ENCODE measurements at places on chromosomes 13 and 19.

GRCh38 chr13:111344471-111345191, 24.2 kb downstream of the TEX29 start:
- no peak for DNase-seq

GRCh38 chr13:60080850-60081249, 82.9 kb downstream of the DIAPH3 start:
- DNase-seq: no peak

- no peak for DNase-seq
These were observed 65.7 kb downstream of the KLF12 start for GRCh38 chr13:74068471-74068870.

- no peak for DNase-seq
These were observed 732 bp upstream of the DCLK1 start for GRCh38 chr13:36131931-36132297.

DNA sequence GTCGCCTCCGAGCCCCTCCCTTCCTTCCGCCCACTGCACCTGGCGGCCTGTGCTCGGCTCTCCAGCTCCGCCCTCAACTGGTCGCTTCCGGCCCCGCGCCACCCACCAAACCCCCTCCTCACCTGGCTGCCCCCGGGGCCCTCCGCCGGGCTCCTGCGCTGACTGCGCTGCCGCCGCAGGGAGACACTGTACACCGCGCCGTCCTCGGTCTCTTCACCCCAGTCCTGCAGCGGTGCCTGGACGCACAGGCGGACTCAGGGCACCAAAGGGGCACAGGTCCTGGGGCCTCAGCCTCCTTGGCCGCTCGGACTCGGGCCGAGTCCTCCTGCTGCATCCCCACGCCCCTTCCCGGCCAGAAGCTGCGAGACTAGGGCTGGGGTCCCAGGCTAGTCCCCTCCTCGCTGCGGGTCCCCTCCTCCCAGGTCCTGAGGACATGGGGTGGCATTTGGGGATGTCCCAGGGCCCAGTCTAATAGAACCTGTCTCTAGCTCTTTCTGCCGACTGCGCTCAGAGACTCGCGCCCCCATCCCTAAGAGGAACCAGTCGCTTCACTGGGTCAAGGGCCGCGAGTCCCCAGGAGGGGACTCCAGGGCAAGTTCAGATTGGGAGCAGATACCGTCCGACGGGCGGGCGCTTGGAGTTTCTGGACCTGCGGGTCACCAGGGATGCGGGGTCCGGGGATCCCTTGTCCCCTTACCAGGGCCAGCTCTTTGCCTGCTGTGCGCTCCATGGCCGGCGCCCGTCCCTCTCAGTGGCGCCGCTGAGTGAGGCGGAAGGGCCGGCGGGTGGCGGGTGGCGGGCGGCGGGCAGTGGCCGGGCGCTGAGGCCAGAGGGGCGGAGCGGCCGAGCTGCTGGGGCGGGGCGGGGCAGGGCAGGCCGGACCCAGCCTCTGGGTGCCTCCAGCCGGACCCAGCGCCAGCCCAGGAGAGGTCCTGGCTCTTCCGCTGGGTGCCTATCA, at the start of gene RGL3:
Gene RGL3 (minus strand): TSS at position 766 of the 958 bp plus-strand sequence. CDS start 36 bp downstream, at position 730.
- no peak for DNase-seq

GRCh38 chr13:104024416-104025170, 958.4 kb upstream of the SLC10A2 start:
- no peak for DNase-seq

DNA sequence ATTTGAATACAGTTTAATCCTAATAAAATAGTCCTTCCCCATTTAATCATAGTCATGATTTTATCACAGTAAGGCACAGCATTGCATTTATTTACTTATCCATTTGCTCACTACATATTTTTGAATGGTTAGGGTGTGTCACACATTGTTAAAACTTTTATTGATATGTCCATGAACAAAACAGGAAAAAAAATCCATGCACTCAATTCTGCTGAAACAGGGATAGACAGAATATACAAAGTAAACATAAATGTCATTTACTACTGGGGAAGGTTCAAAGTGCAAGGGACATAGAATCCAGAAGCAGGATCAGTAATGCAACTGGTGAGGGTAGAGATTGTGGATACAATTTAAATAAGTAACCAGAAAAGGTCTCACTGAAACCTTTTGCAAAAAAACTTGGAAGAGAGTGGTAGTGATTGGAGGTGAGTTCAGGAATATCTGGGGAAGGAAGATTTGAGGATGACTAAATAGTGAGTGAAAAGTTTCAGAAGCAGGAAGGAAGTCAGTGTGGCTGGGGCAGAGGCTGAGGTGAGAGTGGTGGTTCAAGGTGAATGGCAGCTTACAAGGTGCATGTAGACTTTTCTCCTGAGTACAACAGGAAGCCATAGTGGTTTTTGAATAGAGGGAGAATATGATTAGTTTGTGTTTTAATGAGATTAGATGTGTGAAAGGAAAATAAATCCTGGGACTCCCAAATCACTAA, 387.2 kb upstream of the ATXN8OS start:
- no peak for DNase-seq

- no peak for DNase-seq
These were observed 302.0 kb downstream of the KLF12 start for GRCh38 chr13:73832128-73832588.

DNA sequence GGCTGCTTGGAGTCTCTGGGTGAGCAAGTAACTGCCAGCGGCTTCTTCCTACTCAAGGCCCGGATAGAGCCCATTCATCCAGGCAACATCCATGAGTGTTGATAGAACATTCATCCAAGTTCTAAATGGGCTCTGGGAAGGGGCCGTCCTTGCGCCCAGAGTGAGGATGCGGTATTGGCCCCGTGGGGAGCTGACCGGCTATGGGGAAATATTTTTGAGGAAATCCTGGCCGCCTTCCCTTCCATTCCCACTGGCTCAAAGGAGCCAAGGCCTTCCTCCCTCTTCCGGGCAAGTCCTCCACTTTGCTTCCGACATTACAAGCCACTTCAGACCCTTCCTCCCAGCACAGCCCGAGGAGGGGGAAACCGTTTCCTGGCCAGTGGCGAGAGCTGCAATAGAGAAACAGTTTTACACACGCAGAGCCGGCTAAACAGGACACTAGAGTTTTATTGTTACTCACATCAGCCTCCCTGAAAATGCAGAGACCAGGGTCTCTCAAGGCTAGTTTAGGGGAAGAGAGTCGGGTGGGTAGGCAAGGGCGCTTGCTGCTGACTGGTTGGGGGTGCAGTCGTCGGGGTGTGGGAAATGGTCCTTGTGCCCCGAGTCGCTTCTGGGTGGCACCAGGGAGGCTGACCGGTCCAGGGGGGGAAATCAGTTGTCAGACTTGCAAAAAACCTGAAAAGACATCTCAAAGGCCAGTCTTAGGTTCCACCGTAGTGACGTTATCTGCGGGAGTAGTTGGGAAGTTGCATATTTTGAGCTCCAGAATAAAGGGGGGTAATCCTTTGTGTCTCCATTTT, 37.5 kb downstream of the C13orf46 start:
- no peak for DNase-seq

GRCh38 chr19:35357867-35358573, at the start of gene FFAR3:
TSS of gene FFAR3 (plus strand) at chr19:35358460. CDS start at chr19:35358891, 431 bp downstream.
- DNase-seq: no peak

GRCh38 chr19:30006207-30006606, 64.2 kb downstream of the URI1 start:
- no peak for DNase-seq

DNA sequence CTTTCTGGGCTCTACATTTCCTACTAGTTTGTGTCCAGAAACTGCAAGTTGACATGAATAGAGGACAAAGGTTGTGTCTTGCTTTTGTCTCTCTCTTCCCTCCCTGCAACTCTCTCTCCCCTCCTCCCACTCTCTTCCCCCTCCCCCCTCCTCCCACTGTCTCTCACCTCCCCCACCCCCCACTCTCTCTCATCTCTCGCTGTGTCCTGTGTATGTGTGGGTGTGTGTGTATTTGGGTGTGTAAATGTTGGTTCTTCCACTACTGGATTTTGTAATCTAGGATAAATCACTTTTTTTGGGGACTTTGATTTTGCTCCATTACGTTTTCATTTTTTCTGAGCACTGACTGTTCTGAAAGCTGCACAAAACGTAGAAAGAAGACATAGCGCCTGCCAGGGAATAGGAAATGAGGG, 48.4 kb downstream of the AKAP11 start:
- no peak for DNase-seq

GRCh38 chr13:36282821-36283432, 14.7 kb downstream of the CCDC169 start:
- DNase-seq: no peak

DNA sequence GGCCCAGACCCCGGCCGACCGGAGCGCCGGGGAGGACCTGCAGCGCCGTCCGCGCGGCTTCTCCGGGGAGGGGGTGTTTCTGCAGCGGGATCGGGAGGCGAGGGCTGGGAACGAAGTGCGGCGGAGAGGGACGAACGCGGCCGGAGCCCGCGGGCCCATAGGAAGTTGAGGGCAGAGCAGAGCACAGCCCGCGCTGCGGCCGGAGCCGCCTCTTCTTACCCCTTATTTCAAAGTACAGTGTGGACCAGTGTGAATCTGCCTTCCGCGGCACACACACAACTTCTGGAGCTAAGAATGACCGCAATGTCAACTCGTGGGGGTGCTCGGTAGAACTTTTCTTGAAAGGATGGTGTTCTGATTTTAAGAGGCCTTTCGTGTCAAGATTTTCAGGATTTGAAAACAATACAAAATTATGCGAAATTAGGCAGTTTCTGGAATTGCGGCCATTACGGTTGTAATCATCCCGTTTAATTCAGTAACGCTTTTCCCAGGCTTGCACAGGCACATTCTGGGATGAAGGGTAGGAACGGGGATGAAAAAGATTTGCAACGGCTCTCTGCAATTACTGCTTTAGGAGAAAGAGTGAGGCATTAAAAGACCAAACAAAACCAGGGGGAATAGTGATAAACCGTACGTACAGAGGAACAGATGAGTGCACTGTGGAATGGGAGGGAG, 821 bp downstream of the TDRD3 start:
- peak; percentile 13 for DNase-seq

GRCh38 chr13:110713642-110713952, at the start of gene ING1:
TSS of gene ING1 (plus strand) at chr13:110713700. CDS start at chr13:110714150, 450 bp downstream.
- DNase-seq: no peak

DNA sequence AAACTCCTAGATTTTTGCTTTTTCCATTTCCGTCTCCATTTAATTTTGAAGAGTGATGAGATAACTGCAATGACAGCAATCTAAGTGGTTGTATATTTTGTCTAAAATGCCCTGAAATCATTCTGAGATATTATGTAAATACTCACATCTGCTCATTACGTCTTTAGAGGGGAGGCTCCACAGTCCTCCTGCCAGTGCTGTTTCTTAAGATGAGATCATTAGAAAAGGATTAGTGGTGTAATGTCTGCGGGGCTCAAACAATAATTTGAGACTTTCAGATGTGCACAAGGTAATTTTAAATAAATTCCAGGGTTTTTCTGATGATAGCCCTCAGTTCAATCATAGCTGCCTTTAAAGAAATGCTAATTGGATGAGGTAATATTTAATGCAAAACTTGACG, 437.9 kb downstream of the FOXO1 start:
- no peak for DNase-seq

DNA sequence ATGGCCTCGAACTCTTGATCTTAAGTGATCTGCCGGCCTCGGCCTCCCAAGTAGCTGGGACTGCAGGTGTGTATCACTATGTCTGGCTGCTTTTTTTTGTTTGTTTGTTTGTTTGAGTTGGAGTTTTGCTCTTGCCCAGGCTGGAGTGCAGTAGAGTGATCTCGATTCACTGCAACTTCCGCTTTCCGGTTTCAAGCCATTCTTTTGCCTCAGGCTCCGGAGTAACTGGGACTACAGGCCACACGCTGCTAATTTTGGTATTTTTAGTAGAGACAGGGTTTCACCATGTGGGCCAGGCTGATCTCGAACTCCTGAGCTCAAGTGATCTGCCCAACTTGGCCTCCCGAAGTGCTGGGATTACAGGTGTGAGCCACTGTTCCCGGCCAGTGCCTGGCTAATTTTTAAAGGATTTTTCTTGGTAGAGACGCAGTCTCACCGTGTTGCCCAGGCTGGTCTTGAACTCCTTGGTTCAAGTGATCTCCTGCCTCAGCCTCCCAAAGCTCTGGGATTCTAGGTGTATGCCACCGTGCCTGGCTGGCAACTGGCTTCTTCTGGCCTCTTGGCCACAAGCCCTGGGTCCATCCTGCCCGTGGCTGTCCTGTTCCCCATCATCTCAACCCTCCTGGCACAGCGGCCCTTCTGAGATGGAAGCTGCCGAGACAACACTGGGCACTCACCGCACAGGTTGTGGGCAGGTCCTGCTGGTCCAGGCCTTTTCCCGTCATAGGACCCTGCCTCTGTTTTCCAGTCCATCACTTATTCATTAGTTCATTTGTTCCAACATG, 11.5 kb downstream of the TECR start:
- no peak for DNase-seq

DNA sequence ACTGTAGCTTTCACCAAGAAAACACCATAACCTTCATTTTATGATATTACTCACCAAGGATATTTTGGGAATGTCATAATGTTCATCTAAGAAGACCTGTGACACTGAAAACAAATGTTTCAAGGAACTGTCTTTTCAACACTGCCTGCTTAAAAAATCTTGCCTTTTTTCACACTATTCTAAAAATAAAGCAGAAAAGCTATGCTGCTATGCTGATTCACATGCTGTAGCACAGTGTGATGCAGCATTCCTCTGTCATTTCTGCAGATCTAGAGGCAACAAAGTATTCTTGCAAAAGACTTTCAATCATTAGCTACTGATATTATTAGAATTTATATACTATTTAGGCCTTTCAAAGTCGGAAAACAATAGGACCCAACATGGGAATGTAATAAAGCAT, 525.7 kb downstream of the UQCRFS1 start:
- DNase-seq: no peak

GRCh38 chr13:111241862-111242261, 78.6 kb upstream of the TEX29 start:
- no peak for DNase-seq

- no peak for DNase-seq
These were observed 3.0 kb downstream of the KCTD12 start for GRCh38 chr13:76883236-76883635.

- no peak for DNase-seq
These were observed 5.5 kb downstream of the LILRA5 start for GRCh38 chr19:54307389-54308020.

- no peak for DNase-seq
These were observed 95.5 kb upstream of the RNF113B start for GRCh38 chr13:98272549-98272948.

DNA sequence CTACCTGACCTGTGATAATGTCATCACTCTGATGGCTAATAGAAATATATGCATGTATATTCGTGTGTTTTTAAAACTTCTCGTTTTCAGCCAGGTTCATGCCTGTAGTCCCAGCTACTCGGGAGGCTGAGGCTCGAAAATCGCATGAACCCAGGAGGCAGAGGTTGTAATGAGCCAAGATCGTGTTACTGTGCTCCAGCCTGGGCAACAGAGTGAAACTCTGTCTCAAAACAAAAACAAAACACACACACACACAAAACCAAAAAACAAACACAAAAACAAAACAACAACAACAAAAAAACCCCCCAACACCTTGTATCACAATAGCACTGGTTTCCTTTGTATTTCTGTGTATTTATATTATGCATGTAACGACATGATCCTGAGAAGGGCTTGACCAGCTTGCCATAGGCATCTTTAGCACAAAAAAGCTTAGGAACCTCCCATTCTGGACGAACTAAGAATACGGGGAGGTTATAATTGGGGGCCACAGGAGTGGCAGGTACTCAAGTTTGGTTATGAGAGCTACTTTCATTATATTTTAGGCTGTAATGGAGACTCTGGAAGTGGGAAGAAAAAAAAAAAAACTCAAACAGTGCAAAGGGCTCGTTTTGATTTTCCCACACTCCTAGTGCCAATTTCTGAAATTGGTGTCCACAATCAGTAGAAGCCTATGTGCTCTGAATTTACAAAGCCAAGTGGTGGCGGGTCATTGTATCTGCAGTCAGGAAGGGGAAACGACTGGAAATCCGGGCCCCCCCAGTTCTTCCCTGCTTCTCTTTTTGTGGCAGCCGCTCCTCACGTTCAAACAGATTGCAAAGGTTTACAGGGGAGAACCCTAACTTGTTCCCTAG, 1.2 kb upstream of the ACP7 start:
- DNase-seq: no peak

All from activated CD4-positive, alpha-beta T cell treated with anti-CD3 and anti-CD28 coated beads for 1 hour (primary cell).